Thymus (tissue), 14 donors: ENCODE measurements at places on chromosomes 1 and 21. TPM values are rescaled to one million over a fixed set of nuclear protein-coding genes. Genes with fewer than 3 reads are reported as not detected.

BACE2 gene
- 5.9 TPM for total RNA-seq

SPRR2F gene
- 0.09 TPM for total RNA-seq

GRCh38 chr21:45135868-45136267 is 61.5 kb downstream of the ADARB1 start:
- no peak for DNase-seq

- DNase-seq = peak; percentile 4
These were observed 2.6 kb downstream of the FCRL3 start for GRCh38 chr1:157697781-157698569.

DNA sequence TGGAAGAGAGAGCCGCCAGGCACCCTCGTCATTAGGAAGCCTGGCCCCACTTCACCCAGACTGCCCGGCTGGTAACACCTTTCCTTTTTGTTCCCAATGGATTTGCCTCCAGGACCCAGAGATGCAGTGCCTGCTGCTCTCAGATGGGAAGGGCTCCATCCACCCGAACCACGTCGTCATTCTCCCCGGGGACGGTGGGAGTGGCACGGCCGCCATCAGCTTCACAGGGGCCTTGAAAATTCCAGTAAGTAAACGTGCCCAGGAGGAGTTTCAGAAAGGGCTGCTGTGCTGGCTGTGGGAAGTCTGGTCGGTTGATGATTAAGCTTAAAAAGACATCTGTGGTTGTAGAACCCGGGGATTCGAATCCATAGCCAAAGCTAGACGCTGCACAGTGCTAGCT is 45.2 kb downstream of the SLC37A1 start:
- no peak for DNase-seq

- no peak for DNase-seq
These were observed 99.6 kb downstream of the ELAVL4 start for GRCh38 chr1:50208315-50208714.

DNA sequence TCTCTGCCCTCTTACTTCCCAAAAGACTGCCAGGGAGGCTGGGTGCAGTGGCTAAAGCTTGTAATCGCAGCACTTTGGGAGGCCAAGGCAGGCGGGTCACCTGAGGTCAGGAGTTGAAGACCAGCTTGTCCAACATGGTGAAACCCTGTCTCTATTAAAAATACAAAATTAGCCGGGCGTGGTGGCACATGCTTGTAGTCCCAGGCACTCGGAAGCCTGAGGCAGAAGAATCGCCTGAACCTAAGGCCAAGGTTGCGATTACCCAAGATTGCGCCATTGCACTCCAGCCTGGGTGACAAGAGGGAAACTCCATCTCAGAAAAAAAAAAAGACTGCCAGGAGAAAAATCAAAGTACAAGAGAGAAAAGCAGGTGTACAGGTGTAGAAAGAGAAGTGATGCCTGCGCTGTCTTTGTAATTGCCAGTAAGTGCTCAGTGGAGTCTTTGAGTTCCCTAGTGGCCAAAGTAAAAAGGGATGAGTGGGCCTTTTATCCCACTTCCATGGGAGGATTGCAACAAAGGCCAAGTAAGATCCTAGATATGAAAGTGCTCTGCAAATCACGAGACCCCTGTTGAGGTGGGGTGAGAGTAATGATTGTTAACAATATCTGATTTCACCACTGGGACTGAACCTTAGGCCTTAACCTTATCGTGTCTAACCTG is 94.7 kb upstream of the WNT4 start:
- no peak for DNase-seq

GPR37L1 gene
- total RNA-seq = under 0.01 TPM

- DNase-seq = no peak
These were observed 155.4 kb downstream of the PGBD5 start for GRCh38 chr1:230270559-230271281.

- DNase-seq = no peak
These were observed 3.8 kb upstream of the DMBX1 start for GRCh38 chr1:46485564-46486431.
